CD8-positive, alpha-beta T cell (primary cell): ENCODE measurements at places on chromosomes 16 and 17. TPM values are rescaled to one million over a fixed set of nuclear protein-coding genes. Genes with fewer than 3 reads are reported as not detected.

PRSS22 gene
- 2.1 TPM for total RNA-seq

DNA sequence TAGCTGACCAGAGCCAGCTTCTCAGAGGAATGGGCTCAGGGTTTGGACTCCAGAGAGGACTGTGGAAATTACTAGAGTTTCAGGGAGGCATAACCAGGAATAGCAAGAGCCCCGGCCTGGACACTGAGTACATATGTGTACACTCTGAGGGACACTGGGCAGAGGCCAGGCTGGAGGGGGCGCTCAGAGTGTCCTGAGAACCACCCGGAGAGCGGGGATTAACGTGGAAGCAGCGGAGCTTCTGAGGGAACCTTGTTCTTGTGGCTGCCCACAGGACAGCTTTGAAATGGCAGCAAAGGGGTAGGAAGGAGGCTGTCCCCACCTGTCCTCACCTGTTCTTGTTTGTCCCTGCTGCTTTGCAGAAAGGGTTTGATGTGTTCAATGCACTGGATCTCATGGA is 27.8 kb downstream of the PLCD3 start:
- no peak for DNase-seq

DNA sequence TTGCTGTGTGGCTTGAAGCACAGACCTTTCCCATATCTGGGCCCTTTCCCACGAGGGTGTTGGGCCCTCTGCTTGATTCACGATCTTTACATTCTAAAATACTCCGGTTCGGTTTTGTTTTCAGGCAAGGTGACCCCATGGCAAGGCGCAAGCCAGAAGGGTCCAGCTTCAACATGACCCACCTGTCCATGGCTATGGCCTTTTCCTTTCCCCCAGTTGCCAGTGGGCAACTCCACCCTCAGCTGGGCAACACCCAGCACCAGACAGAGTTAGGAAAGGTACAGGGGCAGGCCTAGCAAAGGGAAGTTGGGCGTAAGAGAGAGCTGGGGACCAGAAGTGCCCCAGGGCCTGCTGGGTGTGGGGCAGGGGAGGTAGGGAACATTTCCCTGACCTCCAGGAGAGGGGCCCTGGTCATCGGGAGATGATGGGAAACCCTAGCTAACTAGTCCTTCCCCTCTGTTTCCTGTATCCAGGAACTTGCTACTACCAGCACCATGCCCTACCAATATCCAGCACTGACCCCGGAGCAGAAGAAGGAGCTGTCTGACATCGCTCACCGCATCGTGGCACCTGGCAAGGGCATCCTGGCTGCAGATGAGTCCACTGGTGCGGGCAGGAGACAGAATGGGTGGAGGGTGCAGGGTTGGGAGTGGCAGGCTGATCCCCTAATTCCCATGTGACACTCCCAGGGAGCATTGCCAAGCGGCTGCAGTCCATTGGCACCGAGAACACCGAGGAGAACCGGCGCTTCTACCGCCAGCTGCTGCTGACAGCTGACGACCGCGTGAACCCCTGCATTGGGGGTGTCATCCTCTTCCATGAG is 1.4 kb downstream of the ALDOA start:
- no peak for DNase-seq

- DNase-seq, result no peak
Observed at GRCh38 chr17:44024271-44024663, 9.5 kb upstream of the TMEM101 start.

- no peak for DNase-seq
Observed at GRCh38 chr16:57749101-57749692, 13.6 kb downstream of the KATNB1 start.

- DNase-seq, result no peak
Observed at GRCh38 chr17:79276821-79277220, 202.2 kb downstream of the ENGASE start.

DNA sequence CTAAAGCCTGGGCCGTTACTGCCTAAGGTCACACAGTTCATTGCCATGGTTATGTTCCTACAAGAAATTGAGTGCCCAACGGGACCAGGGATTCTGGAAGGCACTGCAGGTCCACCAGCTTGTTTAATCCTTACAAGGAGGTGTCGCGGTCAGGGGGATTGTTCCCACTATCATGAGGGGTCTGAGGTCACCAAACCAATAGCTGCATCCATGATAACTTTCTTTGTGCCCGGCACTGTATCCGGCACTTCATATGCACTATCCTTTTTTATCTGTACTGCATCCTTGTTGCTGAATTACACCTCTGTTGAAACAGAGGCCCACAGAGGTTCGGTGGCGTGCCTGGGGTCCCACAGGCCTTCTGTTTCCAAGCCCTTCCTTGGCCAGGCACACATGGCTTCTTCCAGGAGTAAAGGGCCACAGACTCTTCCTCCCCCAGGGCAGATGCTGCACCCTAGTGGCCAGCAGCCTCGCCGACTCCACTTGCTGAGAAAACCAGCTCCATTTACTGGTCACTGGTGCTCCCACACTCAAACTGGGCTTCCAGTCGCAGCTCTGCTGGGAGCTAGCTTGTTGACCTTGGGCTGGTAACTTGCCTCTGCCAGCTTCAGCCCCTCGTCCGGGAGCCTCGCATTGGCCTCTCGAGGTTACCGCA is 82.0 kb upstream of the PLCG2 start:
- peak; percentile 45 for DNase-seq

C17orf78 gene
- total RNA-seq, result not detected

GRCh38 chr16:53933407-53933806 is 229.5 kb downstream of the FTO start:
- DNase-seq, result no peak

GRCh38 chr17:42704490-42704836 is 22.1 kb downstream of the CNTNAP1 start:
- DNase-seq, result no peak

KRT20 gene
- total RNA-seq, result not detected

DNA sequence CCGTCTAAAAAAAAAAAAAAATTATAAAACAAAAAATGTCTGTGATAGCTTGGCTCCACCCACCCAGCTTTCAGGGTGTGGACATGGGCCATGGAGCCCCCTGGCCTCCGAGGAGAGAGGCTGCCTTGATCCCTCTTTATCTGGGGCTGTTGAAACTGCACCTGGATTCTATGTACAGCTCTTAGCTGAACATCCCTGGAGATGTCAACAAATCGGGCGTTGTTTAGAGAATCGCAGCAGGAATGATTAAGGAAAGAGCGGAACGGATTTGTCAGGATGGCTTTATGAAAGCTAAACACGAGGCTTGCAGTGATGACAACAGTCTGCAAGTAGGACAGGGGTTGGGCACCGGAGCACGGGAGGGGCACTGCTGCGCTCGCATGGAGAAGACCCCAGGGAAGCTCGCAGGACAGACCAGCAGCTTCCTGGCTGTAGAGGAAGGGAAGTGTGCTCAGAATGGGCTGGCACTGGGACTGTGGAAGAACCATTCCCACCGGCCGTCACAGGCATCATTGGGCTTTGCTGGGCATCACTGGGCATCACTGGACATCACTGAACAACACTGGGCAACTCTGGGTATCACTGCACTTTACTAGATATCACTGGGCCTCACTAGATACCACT is 195.8 kb upstream of the FOXF1 start:
- no peak for DNase-seq

GRCh38 chr17:15398736-15399331 is 57.4 kb upstream of the TEKT3 start:
- DNase-seq, result no peak

- DNase-seq, result no peak
Observed at GRCh38 chr17:76585649-76586593, at the start of gene ST6GALNAC2. TSS of gene ST6GALNAC2 (minus strand) at chr17:76585860. CDS start at chr17:76585808, 52 bp downstream.

DNA sequence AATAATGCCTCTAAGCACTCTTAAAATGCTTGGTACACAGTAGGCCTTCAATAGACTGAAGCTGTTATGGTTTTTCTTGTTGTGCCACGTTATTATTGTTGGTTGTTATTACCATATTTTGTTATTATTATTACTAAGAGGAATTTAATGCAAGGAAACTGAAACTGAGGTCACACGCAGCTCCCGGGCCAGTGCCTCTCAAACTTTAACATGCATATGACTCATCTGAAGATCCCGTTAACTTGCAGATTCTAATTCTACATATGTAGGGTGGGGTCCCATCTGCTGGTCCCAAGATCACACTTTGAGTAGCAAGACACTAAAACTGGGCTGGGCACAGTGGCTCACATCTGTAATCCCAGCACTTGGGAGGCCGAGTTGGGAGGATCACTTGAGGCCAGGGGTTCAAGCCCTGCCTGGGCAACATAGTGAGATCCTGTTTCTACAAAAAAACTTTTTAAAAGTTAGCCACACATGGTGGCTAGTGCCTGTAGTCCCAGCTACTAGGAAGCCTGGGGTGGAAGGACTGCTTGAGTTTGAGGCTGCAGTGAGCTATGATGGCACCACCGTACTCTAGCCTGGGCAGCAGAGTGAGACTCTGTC is 888 bp downstream of the ACSM5 start:
- peak; percentile 9 for DNase-seq

CASKIN1 gene
- total RNA-seq, result 0.06 TPM

DNA sequence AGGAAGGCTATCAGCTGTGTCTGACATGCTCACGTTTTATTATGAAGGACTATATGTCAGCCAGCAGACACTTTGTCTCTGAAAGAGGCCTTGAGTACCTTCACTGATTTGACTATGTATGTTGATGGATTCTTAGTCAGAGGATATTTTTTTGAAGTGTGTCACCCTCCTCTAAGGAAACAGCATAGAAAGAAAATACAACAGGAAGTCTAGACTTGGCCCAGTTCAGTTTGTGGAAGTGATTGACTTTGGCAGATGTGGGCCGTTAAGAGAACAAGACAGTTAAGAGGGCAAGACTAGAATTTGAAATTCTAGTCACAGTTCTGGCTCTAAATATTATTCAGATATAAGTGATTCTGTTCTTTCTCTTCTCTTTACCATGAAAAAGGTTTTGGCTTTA is 471.5 kb downstream of the CDH8 start:
- DNase-seq, result no peak

FBXL20 gene
- 14.0 TPM for total RNA-seq

G6PC1 gene
- total RNA-seq, result not detected

DNA sequence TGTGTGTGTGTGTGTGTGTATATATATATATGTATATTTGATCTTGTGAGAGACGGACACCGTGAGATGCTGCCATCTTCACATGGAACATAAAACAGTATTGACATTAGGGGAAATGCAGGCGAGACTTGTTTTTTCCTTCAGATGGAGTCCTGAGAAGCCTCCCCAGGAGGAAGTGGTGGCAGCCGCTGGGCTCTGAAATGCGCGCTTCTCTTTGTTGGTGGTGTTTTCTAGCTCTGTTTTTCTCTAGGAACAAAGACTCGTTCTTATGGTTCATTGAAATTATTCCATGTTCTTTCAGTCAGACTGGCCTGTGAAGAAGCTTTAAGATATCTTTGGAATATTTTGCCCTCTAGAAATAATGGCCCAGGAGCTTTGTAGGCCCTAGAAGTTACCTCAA is 32.9 kb downstream of the SNX29 start:
- DNase-seq, result peak; percentile 33

PLXDC1 gene
- total RNA-seq, result 66.5 TPM

GRCh38 chr17:71461498-71462169 is 659.2 kb upstream of the SOX9 start:
- no peak for DNase-seq

- DNase-seq, result no peak
Observed at GRCh38 chr17:52306314-52306713, 147.8 kb upstream of the CA10 start.

- no peak for DNase-seq
Observed at GRCh38 chr17:35605678-35606077, 18.6 kb downstream of the AP2B1 start.

GRCh38 chr16:73617738-73618137 is 569.8 kb upstream of the ZFHX3 start:
- no peak for DNase-seq

CPSF4L gene
- total RNA-seq, result not detected
